ENCODE measurements at places on chromosomes 7 and 10.

- DNase-seq = no peak
Measured at GRCh38 chr10:79079490-79080355, 11.0 kb downstream of the ZMIZ1 start.

DNA sequence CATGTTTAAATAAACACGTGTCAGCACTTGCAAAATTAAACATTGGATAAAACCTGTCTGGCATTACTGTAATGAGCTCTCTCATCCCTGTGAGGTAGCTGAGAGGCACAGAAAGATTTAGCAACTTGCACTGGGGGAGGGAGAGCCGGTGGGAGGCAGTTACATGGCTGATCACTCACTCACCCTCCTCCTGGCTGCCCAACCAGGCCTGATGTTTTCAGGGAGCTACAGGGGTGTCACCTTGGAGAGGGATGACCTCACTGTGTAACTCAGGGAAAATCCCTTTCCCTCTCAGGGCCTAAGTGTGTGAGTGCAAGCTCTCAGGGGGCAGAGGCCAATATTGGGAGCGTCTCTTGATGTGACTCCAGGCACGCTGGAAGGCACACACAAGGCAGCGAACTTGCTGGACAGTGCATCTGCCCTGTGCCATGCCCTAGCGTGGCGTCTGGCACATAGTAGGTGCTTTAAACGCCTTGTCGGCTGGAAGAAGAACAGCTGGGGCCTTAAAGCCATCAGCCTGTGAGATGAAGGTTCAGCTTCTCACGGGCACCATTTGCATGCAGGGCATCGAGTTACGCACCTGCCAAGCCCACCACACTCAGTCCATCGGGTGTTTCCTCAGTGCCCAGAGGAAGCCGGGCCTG is 51.1 kb downstream of the ELFN1 start:
- no peak for DNase-seq

DNA sequence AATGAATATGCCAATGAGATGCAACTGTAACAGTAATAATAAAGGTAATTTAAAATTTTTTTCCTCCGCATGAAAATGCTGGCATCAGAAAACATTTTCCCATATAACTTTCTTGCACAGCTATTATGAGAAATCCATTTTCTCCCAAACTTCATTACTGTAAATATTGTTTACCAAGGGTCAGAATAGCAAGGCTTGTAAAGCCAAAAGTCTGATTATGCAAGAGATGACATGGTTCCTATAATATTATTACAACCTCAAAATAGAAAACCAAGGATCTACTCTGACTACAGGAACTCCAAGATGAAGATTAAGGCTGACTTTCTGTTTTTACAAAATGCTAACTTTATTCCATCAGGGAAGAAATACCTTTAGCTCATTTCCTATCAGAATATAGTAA is 162.7 kb upstream of the CDK1 start:
- no peak for DNase-seq

GRCh38 chr10:14654821-14655382 is 119.8 kb downstream of the FAM107B start:
- DNase-seq = peak; percentile 38

- DNase-seq = no peak
Measured at GRCh38 chr7:19869979-19870378, 96.6 kb upstream of the TMEM196 start.

GRCh38 chr7:64182036-64182790 is 24.8 kb upstream of the ZNF735 start:
- DNase-seq = no peak

DNA sequence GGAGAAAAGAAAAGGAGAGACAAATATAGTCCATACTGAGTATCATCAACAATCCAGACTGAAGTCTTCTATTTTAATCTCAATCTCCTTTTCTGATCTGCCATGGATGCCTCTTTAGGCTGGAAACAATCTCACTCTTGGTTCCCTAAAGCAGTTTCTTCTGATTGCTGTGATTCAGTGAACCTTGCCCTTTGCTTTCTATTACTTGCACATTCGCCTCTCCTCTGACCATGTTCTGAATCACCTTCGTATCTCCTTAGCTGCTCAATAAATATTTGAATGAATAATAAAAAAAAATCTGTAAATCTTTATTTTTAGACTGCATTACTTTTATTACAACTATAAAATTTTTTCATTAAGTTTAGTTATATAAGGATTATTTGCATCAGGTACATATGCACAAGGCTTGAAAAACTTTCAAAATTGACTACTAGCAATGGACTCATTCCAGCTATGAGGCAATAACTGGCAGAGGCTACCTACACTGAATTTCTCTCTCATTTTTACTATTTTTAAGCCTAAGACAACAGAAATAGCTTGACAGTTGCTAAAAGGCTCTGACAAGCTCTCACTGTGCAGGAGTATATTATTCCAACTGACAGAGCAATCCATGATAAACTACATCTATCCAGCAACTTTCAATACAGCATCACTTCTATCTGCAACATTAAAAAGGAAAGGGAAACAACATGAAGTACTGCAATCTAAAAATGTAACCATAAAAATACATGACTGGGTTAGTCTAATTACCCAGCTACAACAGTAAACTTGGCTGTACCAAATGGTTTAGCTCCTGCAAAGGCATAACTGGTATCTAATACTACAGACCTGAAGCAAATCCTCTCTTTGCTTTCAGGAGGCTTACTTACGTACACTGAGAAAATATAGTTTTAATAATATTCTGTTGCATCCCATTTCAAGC is 25.6 kb downstream of the TM9SF3 start:
- DNase-seq = no peak

GRCh38 chr7:116447436-116447835 is 52.1 kb upstream of the CAV2 start:
- DNase-seq = no peak

DNA sequence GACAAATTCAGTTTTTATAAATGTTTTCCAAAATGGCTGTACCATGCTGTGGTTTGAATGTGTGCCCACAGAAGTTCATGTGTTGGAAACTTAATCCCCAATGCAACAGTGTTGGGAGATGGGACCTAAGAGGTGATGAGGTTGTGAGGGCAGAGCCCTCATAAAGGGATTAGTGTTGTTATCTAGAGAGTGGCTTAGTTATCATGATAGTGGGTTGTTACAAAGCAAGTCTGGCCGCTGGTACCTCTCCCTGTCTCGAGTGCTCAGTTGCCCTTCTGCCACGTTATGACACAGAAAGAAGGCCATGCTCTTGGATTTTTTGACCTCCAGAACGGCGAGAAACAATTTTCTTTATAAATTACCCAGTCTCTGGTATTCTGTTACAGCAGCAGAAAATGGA is 119.0 kb downstream of the BTAF1 start:
- no peak for DNase-seq

DNA sequence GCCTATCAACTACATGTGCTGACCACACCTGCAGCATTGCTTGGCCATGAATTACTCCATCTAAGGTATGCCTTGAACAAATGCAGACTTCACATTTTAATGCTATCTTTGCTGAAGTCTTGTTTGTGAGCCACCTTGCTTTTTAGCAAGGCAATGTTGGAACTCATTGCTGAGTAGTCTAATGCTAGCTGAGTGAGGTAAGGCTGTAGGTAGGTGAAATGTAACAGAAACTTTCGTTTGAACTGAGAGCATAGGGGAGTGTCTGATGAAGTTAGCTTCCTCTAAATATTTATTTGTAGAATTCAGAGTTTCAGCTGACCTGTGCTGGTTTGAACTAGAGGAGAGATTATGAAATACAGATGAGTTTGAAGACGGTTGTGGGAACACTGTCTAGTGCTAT is 238.5 kb downstream of the SEMA3A start:
- no peak for DNase-seq

GRCh38 chr10:1734288-1734687 is 3.0 kb downstream of the ADARB2 start:
- no peak for DNase-seq

DNA sequence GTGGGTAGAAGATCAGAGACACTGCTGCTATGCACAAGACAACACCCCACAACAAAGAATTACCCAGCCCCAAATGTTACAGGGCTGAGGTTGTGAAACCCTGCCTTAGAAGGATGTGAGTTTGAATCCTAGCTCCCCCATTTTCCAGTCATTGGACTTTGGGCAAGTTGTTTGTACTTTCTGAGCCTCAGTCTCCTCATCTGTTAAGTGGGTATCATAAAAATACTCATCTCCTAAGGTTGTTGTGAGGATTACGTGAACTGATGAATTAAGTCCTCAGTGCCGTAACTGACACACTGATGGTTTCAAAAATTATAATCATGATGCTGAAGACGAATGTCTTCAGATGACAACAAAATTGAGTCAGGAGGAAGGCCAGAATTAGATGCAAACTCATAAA is 30.3 kb downstream of the RHOBTB1 start:
- DNase-seq = no peak

DNA sequence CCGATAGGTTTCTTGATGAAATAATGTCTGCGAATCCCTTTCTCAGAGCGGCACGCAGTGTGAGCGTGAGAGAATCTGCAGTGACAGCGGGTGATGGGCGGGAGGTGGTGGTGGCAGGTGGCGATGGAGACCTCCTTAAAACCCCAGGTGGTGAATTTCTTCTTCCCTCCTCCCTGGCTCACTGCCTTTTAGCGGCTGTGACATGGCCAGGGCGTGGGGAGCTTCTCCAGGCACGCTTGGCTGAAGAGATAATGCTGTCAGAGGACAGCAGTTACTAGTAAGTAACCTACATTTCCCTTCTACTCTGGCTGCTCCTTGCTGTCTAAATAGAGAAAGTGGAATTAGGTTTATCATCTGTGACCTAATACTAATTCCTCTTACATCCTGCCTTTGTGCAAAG is 141.4 kb upstream of the INSYN2A start:
- DNase-seq = no peak

- no peak for DNase-seq
Measured at GRCh38 chr10:76375761-76376160, 944.3 kb downstream of the LRMDA start.

DNA sequence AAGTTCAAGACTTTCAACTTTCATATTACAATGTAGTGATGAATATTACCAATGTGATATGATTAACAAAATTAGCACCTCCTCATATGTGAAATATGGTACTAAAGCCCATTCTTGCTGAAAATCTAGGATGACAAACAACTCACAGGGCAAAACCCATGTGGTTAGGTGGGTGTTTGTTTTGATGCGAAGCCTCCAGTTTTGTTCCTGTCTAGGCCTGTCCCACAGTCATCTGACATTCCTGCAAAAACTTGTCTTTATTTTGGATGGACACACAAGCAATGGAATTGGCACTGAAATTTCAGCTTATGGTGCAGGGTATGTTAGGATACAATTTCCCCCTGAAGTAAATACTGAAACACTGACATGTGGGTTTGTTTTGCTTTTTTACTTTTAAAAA is 95.3 kb downstream of the PARD3 start:
- DNase-seq = no peak

DNA sequence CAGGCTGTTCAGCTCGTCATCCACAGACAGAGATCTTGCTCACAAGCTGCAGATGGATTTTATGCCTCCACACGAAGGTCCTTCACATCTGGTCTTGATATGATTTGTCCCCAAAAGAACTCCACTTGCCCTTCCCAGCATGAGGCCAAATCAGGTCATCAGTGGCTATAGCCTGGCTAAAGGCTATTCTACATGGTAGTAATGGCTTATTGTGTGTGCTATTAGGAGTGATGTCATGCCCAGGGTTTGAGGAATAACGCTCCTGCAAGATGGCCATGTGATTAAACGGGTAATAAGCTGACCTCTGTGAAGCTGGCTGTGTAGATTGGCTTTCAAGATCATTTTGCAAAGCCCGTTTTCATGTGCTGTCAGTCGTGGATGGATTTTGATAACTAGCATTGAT is 313.8 kb downstream of the FRMD4A start:
- DNase-seq = no peak

DNA sequence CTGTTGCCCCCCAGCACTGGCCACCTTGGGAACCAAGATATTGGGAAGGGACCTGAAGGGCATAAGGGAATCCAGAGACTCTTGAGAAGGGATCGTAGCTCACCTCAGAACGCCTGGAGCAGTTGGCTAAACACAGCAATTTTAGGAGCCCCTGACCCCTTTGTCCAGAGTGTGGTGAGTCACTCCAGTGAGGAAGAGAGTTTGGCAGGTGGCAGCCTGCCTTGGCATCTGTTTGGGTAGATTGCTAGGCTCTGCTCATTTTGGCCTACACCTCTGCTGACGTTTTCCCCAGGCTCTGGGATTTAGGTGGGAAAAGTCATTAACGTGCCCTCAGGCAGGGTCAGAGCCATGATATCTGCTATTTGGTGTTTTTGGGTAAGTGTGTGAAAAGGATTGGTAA is 100.6 kb downstream of the GRB10 start:
- no peak for DNase-seq

GRCh38 chr10:15336211-15336610 is 34.9 kb downstream of the FAM171A1 start:
- no peak for DNase-seq

DNA sequence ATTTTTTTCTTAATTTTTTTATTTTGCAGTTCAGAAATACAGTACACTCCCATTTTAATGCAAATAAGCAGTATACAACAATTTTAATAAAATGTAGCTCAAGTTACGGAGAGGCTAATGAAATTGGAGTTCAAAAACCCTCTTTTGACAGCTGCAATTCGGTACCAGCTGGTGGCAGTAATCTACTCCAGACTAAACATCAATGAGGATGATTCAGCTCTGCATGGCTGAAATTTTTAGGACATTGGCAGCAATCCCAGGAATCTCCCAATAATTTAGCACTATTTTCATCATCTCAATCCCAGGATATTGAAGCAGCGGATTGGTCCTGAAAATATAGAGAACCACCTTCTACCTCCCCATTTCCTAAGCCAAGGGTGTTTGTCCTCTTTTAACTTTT is 278.8 kb downstream of the CACNA2D1 start:
- no peak for DNase-seq

DNA sequence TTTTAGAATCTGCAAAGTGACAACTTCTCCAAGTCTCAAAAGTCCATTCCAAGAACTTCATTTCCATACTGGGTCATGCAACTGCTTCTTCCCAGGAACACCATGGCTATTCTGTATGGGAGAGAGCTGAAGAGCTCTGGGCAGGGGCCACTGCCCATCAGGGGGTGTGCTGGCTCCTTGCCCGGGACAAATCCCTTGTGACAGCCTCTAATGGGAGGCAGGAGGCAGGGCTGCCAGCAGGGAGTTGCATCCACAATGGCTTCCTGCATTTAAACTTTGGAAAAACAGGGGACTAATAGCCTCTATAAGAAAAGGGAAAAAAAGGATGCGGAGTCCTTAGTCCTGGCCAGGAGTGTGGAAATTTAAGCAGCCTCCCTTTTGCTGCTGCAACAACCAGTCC is 18.4 kb upstream of the FRMD4A start:
- DNase-seq = no peak

DNA sequence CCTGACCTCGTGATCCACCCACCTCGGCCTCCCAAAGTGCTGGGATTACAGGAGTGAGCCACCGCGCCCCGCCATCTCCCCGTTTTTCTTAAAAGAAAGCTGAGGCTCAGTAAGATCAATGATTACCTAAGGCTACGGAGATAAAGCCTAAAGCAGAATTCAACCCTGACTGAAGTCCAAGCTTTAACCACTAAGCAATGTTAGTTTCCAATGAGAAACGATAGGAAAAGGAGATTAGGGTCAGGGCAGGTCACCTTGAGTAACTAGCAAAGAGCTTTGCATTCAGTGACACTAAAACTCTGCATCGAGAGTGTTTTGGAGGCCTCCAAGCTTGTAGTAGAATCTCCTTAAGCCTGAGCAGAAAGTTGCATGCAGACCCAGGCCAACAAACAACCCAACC is 17.6 kb upstream of the PRXL2A start:
- DNase-seq = no peak
